NCI-H524 treated with DMSO at 0.1 percent for 48 hours (cell line): ENCODE measurements at places on chromosomes 3 and 15.

GRCh38 chr3:135056733-135057310, 261.8 kb downstream of the EPHB1 start:
- DNase-seq, result no peak

DNA sequence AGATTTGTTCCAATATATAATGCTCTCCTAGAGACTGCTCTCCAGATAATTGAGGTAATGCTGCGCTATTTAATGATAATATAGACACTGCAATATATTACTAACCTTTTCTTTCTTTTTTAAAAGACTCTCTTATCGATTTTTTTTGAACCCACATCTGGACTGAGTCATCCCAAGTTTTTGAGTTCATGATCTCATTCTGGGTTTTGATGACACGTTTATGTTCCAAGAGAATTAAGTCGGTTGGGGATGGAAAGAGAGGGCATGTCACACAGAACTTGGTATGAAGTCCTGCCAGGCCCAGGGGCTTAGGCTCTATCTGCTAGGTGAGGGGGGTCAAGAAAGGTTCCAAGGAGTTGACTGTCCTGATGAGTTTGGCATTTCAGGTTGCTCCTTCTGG, 431.1 kb downstream of the MFSD1 start:
- DNase-seq, result no peak

DNA sequence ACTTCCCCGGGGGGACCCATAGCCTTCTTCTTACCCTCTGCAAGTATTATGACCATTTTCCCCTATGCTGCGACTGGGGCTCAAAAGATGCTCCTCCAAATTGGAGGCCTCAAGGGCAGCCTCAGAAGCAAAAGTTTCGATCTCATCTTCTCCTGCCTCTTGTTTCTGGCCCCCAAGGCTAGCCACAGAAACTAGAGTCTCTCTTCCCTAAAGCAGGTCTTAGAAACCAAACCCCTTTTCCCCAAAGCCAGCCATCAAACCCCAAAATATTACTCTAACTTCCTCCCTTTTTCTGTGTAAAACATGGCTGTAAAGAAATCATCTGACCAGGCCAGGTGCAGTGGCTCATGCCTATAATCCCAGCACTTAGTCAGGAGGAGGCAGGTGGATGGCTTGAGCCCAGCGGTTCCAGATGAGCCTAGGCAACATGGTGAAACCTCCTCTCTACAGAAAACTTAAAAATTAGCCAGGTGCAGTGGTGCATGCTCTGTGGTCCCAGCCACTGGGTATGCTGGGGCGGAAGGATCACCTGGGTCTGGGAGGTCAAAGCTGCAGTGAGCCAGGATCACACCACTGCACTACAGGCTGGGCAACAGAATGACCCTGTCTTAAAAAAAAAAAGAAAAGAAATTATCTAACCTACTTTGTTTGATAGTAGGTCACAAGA, 36.7 kb upstream of the MFGE8 start:
- no peak for DNase-seq

GRCh38 chr3:147680837-147681483, 271.8 kb downstream of the ZIC1 start:
- no peak for DNase-seq

- peak; percentile 76 for DNase-seq
Observed at GRCh38 chr3:114892131-114892879, 254.8 kb downstream of the ZBTB20 start.

- DNase-seq, result no peak
Observed at GRCh38 chr15:50830477-50831354, 65.2 kb upstream of the SPPL2A start.

GRCh38 chr15:39154776-39155175, 426.1 kb upstream of the THBS1 start:
- no peak for DNase-seq

GRCh38 chr15:28107904-28108275, 8.8 kb upstream of the OCA2 start:
- DNase-seq, result no peak

GRCh38 chr3:126945891-126946290, 37.0 kb upstream of the PLXNA1 start:
- no peak for DNase-seq

- no peak for DNase-seq
Observed at GRCh38 chr3:46212101-46212500, 4.0 kb upstream of the CCR1 start.

GRCh38 chr3:13072239-13072599, 1.0 kb downstream of the IQSEC1 start:
- DNase-seq, result no peak

DNA sequence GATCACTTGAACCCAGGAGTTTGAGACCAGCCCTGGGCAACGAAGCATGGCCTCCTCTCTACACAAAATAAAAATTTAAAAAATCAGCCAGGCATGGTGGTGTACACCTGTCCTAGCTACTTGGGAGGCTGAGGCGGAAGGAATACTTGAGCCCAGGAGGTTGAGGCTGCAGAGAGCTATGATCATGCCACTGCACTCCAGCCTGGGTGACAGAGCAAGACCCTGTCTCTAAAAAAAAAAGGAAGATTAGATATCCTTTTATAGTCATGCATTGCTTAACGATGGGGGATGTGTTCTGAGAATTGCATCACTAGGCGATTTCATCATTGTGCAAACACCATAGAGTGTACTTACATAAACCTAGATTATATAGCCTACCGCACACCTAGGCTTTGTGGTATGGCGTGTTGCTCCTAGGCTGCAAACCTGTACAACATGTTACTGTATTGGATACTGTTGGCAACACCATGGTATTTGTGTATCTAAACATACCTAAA, 12.6 kb downstream of the ALAS1 start:
- DNase-seq, result no peak

DNA sequence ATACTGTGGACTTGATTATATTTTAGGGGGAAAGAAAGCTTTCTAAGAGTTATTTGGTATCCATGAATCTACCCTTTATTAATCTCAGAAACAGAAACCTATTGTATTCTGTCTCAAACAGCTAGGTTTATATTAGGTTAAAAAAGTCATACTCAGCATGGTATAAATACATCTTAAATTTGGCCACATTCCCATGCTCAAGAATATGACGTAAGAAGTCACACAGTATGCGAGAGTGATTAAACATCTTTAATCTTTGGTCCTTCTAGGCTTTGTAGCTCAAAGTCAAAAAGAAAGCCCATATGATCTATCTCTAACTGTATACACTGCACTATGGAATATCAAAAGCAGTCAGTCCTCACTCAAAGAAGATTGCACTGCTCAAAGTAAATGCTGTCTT, 131.4 kb downstream of the EPHA3 start:
- DNase-seq, result no peak

GRCh38 chr3:61118830-61119229, 132.4 kb downstream of the FHIT start:
- DNase-seq, result no peak

DNA sequence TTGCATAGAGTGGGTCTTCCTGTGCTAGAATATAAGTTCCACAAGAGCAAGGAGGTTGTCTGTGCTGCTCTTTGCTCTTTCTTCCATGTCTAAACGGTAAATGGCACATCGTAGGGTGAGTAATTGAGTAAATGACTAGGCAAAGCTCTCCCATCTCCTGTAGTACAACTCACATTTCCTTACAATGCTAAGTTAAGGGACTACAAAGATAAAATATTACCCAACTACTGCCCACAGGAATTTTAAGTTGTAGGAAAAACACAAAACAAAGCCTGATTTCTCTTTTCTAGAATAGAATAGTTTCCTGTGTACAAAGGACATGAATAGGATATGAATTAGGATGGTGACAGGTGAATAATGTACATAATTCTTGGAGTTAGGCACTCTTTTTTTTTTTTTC, 19.9 kb upstream of the LRIG1 start:
- no peak for DNase-seq

GRCh38 chr3:4995500-4996053, 16.3 kb downstream of the BHLHE40 start:
- no peak for DNase-seq

GRCh38 chr3:71168880-71169411, 414.6 kb downstream of the FOXP1 start:
- DNase-seq, result no peak

- DNase-seq, result no peak
Observed at GRCh38 chr3:131729643-131730017, 226.9 kb upstream of the MRPL3 start.

DNA sequence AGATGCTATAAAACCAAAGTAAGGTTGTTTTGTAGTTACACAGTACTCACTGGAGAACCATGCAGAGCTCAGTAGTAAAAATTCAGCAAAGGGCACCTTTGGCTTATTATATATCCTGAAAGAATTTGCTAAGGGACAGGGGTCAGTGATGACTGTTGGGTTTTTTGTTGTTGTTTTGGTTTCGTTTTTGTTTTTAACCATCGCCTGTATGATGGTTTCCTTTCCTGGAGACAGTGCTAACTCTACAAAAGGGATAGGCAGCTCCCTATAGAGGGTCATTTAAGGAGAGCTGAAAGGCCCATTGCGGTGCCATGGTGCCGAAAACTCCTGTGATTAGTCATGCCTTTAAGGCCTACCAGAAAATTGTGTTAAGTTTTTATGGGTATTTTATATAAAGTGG, 118.2 kb upstream of the GOLIM4 start:
- DNase-seq, result no peak

DNA sequence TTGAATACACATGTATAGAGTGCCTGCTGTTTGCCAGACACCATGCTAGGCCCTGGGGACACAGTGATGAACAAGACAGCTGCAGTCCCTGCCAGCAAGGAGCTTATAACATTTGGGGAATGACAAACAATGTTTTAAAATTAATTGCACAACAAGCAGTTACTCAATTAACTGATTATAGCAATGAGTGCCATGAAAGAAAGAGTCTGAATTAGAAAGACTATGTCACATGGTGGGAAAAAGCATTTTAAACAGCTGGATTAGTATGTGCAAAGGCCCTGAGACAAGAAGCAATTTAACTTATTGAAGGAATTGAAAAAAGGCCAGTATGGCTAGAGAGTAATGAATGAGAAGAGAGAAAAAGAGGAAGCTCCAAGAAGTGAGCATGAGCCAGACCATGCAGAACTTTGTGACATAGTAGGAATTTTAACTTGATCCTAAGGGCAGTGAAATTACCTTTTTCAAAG, 64.5 kb upstream of the PLXNA1 start:
- no peak for DNase-seq

GRCh38 chr15:49990835-49991545, 128.0 kb downstream of the ATP8B4 start:
- no peak for DNase-seq

DNA sequence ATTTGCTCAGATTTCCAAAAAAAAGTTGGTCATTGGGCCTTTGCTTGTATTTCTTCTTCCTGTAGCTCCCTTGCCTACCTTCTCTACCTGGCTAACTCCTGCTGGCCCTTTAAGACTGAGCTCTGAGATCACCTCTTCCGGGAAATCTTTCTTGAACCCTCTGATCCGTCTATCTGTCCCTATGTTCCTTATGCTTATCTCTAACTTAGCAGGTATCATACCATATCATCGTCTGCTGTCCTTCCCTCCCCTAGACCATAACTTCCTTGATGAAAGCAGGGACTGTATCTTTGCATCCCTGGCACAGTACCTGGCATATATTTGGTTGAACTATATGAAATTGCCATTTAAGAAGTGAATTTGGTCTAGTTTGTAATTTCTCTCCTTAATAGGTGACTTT, 42.3 kb downstream of the PDE8A start:
- DNase-seq, result no peak

DNA sequence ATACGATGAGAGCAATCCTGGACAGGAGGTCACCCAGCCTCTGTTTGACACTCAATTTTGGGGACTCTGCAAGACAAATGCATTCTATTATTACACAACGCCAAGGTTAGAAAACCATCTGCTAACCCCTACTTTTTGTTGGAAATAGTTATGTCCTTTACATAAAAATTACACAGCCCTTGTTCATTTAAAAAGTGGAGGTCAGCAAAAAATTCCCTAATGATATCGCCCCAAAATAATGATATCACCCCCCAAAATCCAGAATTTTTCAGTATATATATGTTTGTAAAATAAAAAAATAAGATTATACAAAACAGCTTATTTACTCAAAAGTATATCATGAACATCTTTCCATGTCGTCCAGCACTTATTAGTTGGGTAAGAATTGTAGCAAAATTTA, 11.4 kb downstream of the ROPN1 start:
- no peak for DNase-seq

GRCh38 chr3:120831066-120831465, 76.9 kb upstream of the STXBP5L start:
- DNase-seq, result no peak

DNA sequence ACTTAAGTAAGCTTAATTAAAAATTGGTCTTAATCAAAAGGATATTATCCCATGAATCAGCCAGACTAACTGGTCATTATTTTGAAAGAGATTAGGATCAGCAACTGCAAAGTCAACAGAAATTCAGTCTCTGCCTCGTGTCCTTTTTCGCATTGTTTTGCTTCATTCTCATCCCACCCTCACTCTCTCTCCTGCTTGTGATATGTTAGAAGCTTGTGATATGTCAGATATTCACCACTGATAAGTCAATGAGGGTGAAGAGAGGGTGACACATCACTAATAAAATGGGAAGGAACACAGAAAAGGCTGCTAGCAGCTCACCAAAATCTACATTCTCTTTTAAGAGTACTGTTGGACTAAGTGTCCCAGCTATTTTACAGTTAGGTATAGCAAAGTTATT, 146.1 kb downstream of the SUCNR1 start:
- peak; percentile 55 for DNase-seq

DNA sequence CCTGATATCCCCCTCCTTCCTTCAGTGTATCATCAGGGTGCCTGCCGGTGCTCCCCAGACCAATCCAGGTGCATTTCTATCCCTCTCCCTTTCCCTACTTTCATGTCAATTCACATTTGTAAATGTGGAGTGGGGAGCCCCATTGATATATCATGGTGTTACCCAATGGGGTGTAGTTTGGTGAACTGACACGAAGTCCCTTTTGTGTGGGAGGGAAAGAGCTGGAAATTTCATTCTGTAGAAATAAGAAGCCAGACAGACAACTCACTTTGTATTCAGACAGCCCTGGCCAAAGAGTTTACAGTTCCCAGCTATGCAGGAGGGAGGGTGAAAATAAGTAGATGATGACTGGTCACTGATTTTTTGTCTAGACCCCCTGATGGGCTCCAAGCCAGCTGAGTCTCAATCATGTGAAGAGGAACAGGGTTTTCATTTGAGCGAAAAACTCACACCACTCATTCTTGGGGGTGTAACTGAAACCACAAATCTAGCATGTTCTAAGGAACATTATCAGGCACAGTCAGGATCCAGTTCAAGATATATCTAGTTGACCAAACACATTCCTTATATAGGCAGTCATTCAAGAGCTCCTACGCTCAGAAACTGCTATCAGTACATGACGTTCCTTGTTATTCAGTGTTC, 58.9 kb downstream of the LMCD1 start:
- no peak for DNase-seq

- no peak for DNase-seq
Observed at GRCh38 chr3:108042300-108042699, 48.5 kb downstream of the CD47 start.

GRCh38 chr3:34229876-34230275, 431.4 kb downstream of the PDCD6IP start:
- DNase-seq, result no peak
